ENCODE measurements at places on chromosomes 13 and 19.

- no peak for DNase-seq
These were observed 161.8 kb downstream of the KCTD12 start for GRCh38 chr13:76724421-76724820.

DNA sequence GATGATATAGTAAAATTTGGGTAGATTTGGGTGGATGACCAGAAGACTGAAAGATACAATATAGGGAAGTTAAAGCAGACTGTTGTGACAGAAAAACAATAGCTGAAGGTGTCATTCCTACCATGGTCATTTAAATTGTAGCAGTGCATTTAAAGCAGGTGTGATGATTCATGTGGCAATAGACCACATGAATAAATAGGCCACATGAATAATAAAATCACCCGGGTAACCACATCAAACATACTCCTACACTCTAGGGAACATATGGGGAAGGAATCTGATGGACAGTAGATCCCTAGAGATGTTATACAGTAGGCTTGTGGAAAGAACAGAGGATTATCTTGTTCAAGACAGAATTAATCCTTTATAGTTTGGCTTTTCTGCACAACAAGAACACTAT lies 392.6 kb downstream of the SLITRK5 start:
- DNase-seq, result no peak

GRCh38 chr13:95317039-95317989 lies 16.1 kb upstream of the ABCC4 start:
- no peak for DNase-seq

- DNase-seq, result no peak
These were observed 20.5 kb downstream of the DYRK1B start for GRCh38 chr19:39813264-39813993.

- no peak for DNase-seq
These were observed 246.9 kb downstream of the DCLK1 start for GRCh38 chr13:35884211-35884760.

- DNase-seq, result no peak
These were observed 6.0 kb upstream of the ZNF765 start for GRCh38 chr19:53388904-53389303.

- DNase-seq, result no peak
These were observed 3.5 kb upstream of the CCNP start for GRCh38 chr19:40229926-40230417.

DNA sequence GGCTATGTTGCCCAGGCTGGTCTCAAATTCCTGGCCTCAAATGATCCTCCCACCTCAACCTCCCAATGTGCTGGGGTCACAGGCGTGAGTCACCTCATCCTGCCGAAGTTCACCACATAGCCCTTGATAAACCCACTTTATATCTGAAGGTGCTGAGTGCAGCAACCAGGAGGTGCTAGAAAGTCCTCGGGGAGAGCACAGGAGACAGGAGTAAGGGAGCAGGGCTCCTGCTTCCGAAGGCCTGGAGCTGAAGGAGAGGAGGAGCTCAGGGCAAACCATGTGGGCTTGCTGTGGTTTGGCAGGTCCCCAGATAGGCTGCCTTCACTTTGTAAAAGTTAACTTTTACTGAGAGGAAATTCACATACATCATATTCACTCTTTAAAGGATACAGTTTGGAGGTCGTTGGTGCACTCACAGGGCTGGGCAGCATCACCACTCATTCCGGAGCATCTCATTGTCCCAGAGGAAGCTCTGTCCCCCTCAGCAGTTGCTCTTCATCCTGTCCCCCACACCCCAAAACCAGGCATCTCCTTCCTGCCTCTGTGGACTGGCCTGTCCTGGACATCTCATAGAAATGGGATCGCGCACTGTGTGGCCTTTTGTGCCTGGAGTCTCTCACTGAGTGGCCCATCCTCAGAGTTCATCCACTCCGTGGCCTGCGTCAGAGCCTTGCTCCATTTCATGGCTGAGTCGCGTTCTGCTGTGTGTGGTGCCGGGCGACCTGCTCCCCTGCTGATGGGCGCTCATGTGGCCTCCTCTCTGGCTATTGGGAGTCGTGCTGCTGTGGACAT lies 49.5 kb downstream of the KDM4B start:
- DNase-seq, result peak; percentile 43

- DNase-seq, result no peak
These were observed 145.6 kb upstream of the KLHL1 start for GRCh38 chr13:70253834-70254233.

DNA sequence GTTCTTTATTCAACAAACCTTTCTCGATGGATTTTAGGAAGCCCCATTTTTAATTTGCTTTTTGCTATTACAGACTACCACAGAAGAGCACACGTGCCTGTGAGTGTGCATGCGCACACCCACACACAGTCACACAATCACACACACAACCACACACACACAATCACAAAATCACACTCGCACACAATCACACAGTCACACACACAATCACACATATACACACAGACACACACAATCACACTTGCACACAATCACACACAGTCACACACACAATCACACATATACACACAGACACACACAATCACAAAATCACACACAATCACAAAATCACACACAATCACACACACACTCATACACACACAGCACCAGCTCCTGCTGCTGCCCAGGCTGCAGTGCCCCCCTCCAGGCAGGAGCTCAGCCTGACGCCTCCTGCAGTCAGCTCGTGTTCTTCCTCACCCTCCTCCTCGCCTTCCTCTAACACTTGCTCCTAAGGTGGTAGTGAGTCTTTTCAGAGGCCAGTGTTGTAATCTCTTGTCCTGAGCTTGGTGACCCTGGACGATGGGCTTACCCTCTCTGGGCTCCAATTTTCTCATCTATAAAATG lies 125.0 kb upstream of the SOX1 start:
- no peak for DNase-seq

DNA sequence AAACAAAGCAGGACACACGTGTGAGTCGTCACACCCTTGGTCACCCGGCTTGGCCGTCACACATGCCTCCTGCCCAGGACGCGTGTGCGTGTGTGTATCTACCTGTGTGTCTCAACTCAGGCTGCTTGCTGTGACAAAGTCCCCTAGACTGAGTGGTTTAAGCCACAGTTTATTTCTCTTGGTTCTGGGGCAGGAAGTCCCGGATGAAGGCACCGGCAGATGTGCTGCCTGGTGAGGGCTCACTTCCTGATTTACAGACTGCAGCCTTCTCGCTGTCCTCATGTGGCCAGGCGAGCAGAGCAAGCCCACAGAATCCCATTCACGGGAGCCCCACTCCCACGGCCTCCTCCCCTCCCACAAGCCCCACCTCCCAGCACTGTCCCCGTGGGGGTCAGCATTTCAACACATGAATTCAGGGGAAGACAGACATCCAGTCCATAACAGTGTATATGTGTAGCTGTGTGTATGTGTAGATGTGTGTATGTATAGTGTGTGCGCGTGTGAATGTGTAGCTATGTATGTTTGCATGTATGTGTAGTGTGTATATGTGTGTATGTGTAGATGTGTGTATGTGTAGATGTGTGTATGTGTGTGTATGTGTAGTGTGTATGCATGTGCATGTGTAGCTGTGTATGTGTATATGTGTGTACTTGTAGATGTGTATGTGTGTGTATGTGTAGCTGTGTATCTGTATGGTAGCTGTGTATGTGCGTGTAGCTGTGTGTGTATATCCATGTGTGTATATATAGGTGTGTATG lies 51.5 kb downstream of the MCF2L start:
- no peak for DNase-seq

GRCh38 chr13:101258509-101258908 lies 157.8 kb downstream of the NALCN start:
- no peak for DNase-seq

GRCh38 chr19:13807421-13808021 lies 12.3 kb downstream of the ZSWIM4 start:
- no peak for DNase-seq

DNA sequence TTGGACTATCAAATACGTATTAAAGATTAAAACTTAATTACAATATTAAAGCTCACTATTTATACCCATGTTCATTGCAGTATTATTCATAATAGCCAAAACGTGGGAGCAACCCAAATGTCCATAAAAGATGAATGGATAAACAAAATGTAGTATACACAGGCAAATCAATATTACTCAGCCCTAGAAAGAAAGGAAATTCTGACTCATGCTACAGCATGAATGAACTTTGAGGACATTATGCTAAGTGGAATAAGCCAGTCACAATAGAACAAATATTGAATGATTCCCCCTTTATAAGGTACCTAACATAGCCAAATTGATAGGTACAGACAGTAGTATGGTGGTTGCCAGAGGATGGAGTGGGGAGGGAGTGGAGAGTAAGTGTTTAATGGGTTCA lies 457.3 kb downstream of the FGF14 start:
- DNase-seq, result no peak

DNA sequence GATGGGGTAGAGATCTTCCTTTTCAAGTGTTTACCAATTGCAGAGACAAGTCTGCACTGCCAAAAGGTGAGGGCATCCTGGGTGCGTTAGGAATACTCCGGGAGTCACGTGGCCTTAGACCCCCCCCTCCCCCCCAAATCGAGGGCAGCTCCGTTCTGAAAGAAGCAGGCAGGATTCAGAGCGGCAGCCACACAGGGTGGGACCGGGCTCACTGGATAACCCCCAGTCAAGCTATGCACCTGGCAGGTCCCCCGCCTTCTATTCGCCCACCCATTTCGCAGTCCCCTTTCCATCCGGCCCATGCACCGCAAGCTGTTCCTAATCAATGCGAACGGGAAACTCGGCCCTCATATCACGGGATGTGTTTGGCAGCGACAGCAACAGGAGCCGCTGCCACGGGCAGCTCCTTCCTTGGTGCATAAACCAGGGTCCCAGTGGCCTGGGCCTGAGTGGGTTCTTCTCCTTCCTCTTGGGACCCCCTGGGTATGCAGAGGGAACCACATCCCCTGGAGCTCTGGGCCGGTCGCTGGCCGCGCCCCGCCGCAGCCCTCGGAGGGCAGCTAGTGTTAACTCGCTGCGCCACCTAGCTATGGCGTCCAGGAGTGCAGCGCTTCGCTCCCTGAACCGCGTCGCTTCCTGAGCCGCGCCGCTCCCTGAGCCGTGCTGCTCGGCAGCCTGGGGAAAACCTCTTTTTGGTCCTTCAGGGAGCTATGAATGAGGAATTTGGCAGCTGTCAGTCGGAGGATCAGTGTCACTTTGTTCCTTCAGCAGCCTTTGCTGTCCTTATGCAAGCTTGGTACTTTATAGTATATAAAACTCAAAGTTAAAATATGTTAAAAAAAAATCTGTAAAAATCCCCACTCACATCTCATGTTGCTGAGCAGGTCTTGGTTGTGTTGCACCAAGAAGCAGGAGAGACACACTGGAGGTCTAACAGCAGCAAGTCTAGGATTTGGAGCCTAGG lies 41.4 kb downstream of the LYL1 start:
- peak; percentile 88 for DNase-seq

- no peak for DNase-seq
These were observed 31.0 kb upstream of the KATNAL1 start for GRCh38 chr13:30338331-30338851.

GRCh38 chr13:73449252-73449651 lies 390.4 kb downstream of the KLF5 start:
- no peak for DNase-seq

DNA sequence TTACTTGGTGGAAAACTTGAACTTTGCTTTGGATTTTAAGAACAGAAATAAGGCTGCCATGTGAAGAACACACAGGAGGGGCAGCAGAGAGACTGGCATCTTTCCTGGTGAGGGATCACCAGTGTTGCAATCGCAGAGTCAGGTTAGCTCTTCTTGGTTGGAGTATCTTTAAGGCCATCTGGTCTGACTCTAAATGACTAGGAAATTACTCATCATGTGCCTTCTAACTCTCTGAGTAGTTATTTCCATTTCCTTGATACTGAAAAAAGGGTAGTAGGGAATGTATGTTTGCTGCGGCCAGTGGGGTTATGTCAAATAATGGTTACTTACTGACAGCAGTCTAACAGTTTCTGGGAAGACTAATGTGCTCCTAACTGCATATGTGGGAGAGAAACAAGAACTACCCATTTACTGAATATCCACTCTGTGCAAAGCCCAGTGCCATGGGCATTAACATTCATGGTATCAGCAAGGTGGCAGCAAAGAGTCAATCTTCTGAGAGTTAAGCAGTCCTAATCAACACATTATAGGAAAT lies 122.1 kb downstream of the COG6 start:
- no peak for DNase-seq

DNA sequence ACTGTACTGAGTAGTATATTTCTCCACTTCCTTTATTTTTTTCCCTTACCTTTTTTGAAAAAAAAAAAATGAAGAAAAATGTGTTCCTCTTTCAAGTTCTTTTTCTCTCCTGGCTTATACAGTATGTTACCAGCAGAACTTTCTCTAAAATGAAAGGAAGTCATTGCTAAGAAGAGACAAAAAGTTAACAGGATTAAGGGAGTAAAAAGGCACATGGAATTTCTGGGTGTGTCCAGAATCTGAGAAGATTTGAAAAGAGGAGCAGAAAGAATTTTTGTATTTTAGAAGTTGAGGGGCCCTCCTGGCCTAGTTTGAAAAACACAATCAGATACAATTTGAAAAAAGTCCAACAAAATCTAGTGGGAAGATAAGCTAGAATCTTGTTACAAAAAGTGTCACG lies 21.0 kb upstream of the TRIM13 start:
- DNase-seq, result no peak

GRCh38 chr19:1974381-1975161 lies 33.6 kb downstream of the CSNK1G2 start:
- DNase-seq, result no peak

DNA sequence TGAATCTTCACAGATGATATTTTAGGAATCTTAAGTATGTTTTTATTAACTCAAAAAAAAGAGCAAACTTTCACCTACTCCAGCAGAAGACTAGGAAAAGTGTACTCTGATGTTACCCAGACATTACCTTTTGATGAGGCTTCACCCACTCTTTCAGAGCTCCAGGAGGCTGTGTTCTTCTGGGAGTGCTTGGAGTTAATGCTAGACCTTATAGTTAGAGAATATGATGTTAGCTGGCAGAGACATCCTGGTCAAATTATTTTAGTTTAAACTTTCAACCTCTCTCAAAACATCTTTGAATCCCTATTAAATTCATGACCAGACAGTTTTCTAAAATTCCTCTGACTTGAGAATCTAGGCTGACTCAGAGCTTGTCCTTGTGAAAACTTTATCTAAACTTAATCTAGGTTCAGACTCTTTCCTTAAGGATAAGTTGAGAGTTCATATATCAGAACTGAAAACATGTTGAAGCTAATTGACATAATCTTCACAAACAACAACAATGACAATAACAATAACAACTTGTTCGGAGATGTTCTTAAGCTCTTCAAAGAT lies 82.8 kb downstream of the ITGBL1 start:
- DNase-seq, result no peak
